Head of caudate nucleus (tissue), 42 donors: ENCODE measurements at places on chromosomes 4 and X.
A peak's percentile ranks its signal among the peaks of the same experiment; 100 is the strongest.

GRCh38 chrX:19152762-19153161 is 30.5 kb upstream of the ADGRG2 start:
- DNase-seq: no peak

DNA sequence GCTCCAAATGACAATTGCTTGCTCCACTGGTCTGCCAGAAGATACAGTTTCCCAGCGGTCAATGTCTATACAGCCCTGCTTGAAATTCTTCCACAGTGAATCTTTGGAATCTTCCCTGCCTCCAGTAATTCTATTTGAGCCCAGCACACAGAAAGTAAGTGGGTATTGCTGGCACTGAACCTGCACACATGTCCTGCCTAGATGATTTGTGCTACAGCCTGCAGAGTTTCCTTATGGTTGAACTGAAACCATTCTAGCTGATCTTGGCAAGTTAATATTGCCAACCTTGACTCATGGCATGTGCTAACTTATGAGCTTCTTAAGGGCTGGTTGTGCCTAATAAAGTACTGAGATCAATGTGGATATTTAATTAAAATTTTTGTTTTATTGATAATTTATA is 553.8 kb upstream of the GNPDA2 start:
- DNase-seq: no peak

DNA sequence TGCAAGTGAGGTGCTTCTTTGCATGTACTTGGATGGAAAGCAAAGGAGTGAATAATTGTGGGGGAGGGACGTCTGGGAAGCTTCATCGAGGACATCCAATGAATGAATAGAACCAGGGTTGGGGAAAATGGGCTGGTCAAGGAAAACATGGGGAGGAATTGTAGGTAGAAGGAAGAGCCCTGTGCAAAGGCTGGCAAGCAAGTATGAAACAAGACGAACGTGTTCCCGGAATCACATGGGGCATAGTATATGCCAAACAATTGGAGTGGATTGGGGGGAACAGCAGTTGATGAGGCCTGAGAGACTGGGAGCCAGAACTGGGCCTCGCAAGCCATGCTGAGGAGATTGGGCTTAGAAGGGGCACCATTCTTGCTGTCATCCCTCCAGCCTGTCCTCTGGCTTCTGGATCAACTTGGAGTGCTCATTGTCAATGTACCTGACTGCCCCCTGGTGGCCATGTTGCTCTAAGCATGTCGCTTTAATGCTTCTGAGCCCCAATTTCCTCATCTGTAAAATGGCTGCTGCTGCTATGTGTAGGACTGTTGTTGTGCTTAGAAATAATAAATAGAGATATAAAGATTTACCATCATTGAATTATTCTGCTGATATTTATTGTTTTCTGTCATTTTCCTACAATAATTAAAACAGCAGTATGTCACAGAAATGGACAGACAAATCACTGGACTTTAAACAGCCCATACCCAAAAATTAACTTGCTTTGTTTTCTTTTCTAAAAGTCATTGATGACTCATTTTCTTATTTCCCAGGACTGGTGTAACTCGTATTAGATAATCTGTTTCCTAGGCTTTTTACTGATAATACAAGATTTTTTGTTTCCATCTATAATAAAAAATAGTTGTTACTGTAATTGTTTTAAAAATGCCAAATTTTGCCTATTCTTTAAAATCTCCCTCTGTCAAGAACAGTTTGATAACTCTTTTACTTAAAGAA is 66.4 kb downstream of the JADE3 start:
- DNase-seq: peak; percentile 9

DNA sequence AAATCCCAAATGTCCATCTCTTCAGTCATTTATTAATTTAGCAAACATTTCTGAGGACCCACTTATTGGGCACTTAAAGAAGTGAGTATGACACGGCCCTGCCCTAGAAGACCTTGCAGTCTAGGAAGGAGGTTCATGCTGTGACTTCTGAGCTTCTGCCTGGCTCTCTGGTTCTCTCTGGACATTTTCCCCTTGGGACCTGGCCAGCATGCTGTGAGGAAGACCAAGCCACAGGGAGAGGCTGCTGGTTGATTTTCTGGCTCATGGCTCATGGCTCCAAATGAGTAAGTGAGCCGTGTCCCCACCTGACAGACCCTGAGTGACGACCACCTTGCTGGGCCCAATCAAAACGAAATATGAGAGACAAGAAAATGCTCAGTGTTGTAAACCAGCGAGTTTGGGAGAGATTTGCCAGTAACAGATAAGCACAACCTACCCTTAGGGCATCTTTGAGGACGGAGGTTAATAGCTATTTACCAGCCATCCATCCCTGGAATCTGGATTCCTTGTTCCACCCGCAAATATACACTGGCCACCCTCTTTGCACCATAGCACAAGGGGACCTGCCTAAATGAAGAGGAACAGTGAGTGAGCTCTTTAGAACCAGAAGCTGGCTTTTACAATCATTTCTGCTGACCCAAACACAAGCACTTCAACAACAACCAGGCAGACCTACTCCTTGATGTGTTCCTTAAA is 876 bp downstream of the MPP1 start:
- DNase-seq: no peak

DNA sequence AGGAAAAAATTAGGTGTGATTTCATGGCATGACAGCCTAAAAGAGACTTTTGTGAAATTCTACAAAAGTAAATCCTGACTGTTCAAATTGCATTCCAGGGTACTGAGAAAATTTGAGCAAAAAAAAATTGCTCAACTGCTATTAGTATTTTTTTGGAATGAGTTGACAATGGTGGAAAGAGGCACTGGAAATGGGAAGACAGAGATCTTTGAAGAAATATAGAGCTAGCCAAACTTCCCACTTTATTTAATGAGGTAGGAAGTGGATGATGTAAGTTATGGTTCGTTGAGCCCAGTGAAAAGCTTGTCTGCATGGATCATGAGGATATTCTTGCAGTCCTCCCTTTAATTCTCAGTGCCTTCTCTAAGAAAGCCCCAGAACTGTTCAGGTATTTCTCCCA is 183.8 kb downstream of the PTTG2 start:
- no peak for DNase-seq

DNA sequence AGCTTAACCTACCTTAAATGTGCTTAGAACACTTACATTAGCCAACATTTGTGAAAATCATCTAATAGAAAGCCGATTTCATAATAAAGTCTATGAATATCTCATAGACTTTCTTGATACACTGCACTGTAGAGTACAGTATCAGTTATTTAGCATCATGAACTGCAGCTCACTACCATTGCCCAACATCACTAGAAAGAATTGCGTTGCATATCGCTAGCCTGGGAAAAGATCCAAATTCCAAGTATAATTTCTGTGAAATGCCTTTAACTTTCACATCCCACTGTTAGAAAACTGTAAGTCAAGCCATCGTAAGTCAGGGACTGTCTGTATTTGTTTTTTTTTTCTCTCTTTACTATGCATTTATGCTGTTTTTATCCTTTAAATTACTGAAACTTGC is 918.6 kb upstream of the PABPC4L start:
- no peak for DNase-seq

DNA sequence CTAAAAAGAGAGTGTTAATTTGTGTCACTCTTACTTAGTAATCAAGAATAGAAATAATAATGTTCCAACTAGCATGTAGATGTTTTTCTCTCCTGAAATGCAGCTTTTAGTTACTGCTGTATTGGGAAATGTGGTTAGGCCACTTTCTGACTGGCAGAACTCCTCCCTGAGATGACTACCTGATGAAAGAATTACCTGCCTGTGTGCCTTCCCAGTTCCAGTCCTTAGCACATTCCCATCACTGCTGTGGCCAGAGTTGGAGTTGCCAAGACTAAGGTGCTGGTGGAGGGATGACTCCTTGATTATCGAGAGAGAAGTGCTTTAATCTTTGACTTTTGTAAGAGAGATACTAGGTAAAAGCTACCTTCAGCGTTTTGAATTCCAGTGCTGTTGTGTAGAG is 9.5 kb downstream of the GAB1 start:
- no peak for DNase-seq

DNA sequence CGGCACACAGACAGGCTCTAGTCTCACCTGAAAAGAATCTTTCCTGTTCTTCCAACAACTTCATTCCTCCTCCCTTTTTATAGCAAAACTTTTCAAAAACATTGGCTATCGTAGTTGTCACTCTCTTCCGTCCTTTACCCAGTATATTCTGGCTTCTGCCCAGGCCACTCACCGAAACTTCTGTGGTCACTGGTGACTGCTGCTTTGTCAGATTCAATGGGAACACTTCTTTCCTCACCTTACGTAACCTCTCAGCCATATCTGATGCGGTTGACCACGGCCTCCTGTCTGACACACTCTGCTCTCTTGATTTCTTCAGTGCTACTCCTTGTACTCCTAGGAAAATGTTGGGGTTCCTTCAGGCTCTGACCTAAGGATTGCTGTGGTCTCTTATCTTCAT is 9.2 kb upstream of the RNF150 start:
- no peak for DNase-seq

GRCh38 chr4:158193171-158193749 is 17.0 kb upstream of the TMEM144 start:
- DNase-seq: no peak

DNA sequence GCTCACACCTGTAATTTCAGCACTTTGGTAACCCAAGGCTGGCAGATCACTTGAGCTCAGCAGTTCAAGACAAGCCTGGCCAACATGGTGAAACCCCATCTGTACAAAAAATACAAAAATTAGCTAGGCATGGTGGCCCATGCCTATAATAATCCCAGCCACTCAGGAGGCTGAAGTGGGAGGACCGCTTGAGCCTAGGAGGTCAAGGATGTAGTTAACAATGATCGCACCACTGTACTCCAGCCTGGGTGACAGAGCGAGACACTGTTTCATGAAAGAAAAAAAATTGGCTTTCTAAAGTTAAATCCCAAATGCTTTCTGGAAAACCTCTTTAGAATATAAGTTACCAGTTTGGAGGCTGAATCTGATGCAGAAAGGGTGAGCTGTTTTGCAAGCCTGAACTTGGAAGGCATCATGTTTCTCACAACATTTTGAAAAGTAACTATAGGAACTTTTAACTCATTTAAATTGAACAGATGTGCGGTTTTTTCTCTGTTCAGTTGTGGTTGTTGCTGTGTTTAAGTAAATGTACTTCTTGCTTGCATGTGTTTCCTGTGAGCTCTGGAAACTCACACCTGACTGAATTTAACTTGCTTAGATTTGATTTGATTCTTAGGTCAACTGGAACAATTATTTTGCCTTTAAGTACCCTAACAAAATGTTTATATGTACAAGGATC is 39.8 kb upstream of the TMEM131L start:
- DNase-seq: no peak

- no peak for DNase-seq
Measured at GRCh38 chrX:2220829-2221567, 279.8 kb downstream of the DHRSX start.

- no peak for DNase-seq
Measured at GRCh38 chrX:141815904-141816303, 22.2 kb upstream of the MAGEC3 start.

DNA sequence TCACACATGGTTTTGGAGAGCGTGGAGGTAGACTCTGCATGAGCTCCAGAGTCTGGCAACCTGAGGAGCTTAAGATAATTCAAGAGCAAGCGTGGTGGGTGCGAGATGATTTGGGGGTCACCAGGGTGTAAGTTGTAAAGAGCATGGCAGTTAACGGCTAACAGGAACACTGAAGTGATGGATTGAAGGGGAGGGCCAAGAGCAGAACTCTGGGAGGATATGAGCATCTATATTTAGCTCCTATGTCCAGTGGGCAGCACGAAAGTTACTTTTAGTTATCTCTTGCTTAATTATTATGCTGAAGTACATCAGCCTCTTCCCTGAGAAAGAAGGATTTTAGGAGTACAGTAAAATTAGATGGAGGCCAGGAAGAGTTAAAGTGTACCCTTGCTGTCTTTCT is 231.9 kb upstream of the HAND2 start:
- DNase-seq: no peak

DNA sequence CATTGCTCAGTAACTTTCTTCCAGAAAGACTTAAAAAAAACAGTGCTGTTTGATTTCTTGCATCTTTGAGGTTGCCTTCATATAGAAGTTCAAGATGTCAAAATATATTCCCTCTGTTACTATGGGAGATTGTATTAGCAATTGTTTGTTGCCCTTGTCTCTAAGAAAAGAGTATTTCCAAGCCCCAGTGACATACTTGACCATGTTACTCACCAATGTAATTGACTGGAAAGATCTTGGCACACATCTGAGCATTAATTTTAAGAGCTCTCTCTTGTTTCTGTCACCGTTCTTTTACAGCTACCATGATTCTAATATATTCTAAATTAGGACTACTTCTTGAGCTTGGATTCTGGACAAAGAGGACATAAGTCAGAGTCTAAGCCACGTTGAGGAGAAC is 902.7 kb upstream of the EPHA5 start:
- no peak for DNase-seq

GRCh38 chr4:100880011-100880410 is 362.2 kb upstream of the EMCN start:
- no peak for DNase-seq

DNA sequence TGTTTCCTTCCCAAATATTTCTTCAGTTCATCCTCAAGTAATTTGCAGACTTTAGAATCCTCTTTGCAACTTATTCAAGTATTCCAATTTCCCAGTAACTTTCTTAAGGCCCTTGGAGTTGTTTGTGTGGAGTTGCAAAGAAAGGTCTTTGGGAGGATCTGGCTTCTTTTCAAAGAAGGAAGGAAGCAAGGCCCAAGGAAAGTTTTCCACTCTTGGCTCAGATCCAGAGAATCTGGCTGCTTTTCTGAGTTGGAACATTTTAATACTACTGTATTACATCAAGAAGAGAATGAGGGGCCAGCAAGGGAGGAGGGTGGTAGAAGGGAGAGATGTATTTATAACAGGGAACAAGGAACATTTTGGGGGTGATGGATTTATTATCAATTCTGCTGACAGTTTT is 10.5 kb downstream of the CDX4 start:
- no peak for DNase-seq

DNA sequence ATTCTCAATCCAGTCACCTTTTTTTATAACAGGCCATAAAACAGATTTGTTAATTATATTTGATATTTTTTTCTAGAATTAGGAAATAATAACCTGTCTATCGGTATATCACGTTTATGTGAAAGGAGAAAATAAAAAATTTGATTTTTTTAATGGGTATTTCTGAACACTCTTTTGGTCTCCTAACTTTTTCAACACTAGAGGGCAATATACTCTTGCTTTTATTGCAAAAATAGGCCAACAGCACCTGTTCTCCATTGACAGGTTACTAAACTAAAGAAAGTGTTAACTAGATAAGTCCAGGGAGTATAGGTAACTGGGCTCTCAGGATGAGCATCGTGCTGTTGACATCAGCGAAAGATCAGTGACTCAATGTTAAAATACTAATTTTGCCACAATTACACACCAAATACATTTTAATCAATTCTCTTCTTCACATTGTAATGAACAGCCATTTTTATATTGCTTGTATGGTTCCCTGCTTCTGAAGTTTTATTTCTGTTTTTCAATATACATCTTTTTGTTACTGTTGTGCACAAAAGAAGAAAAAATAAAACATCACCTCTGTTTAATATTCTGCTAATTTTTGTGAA is 22.8 kb downstream of the NDST4 start:
- no peak for DNase-seq

GRCh38 chr4:48989461-48990203 is 3.6 kb downstream of the CWH43 start:
- no peak for DNase-seq

- DNase-seq: no peak
Measured at GRCh38 chr4:140806163-140806562, 50.0 kb upstream of the TBC1D9 start.

- no peak for DNase-seq
Measured at GRCh38 chr4:173134426-173134825, 34.2 kb upstream of the GALNT7 start.
